ENCODE measurements at places on chromosomes 6 and 20. TPM values are rescaled to one million over a fixed set of nuclear protein-coding genes. Genes with fewer than 3 reads are reported as not detected.

Gene CGAS
- total RNA-seq, result 1.5 TPM

Gene CST3
- 164 TPM for total RNA-seq

Gene EPHA7
- total RNA-seq, result 0.32 TPM

Gene GTSF1L
- not detected for total RNA-seq

Gene CRYBG1
- total RNA-seq, result 8.0 TPM

Gene KIFC1
- total RNA-seq, result 2.7 TPM

Gene BLOC1S5
- 14.3 TPM for total RNA-seq

Gene GNRH2
- total RNA-seq, result 0.32 TPM

Gene FAM209A
- not detected for total RNA-seq

Gene C20orf144
- total RNA-seq, result under 0.01 TPM

Gene TGM6
- not detected for total RNA-seq

Gene BPIFB4
- not detected for total RNA-seq

Gene OR2B2
- not detected for total RNA-seq

Gene MOG
- total RNA-seq, result not detected

Gene E2F1
- total RNA-seq, result 0.77 TPM

Gene GRM1
- 0.17 TPM for total RNA-seq

Gene RAET1G
- total RNA-seq, result 10.5 TPM

Gene MMP24
- total RNA-seq, result 0.47 TPM

Gene MATN4
- not detected for total RNA-seq

Gene C6orf58
- total RNA-seq, result not detected

Gene BTNL2
- total RNA-seq, result not detected

Gene SAMD5
- total RNA-seq, result 0.26 TPM

Gene TCP11
- total RNA-seq, result not detected

Gene AURKA
- total RNA-seq, result 8.2 TPM

Gene TCF21
- total RNA-seq, result 36.7 TPM

Gene COL11A2
- total RNA-seq, result 0.16 TPM

Gene PLEKHG1
- total RNA-seq, result 3.3 TPM

Gene LST1
- 0.09 TPM for total RNA-seq

Gene VSTM2L
- 0.32 TPM for total RNA-seq

Gene MDFI
- total RNA-seq, result 0.26 TPM

Gene CDYL
- 14.3 TPM for total RNA-seq

Gene LAMA4
- total RNA-seq, result 569 TPM

Gene CYP21A2
- total RNA-seq, result under 0.01 TPM

Gene SOX18
- under 0.01 TPM for total RNA-seq

Gene RIPOR3
- 7.7 TPM for total RNA-seq

Gene AFDN
- 23.0 TPM for total RNA-seq

Gene HEY2
- total RNA-seq, result not detected

Gene GSTA2
- total RNA-seq, result not detected

Gene SIRPB2
- not detected for total RNA-seq

Gene SLC16A10
- total RNA-seq, result not detected

Gene HLA-G
- total RNA-seq, result 0.16 TPM

Gene NMBR
- total RNA-seq, result not detected

Gene SLC44A4
- not detected for total RNA-seq
